ENCODE measurements at places on chromosomes 1 and 21.

DNA sequence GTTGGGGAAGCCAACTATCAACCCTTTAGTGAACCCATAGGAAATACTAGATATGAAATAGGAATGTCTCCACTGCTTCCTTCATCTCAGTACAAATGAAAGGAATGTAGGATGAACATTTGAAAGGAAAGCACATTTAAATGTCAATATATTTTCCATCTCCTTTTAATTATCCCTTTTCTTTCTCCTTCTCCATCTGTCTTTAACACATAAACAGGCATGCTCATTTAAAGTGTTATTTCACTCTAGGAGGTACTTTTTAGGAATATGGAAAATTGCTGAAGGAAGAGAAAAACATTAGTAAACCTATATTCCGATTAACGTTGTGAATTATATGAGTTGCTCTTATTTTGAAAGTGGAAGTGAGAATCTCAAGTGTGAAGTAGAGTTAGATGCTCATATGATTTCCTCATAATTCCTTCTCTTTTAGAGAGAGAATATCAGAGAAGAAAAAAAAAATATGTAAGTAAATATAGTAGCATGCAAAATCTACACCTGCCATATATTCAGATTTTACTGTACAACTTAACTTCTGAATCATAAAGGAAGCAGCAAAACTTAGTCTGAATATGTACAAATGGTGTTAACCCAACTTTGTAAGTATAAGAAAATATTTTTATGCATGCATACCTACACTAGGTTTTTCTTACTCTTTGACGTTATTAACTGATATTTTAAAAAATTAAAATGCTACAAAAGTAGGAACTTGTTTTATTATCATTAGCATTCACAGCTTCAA is 406.9 kb upstream of the B3GALT2 start:
- DNase-seq: no peak

GRCh38 chr1:211789641-211790464 is 40.7 kb downstream of the LPGAT1 start:
- DNase-seq: no peak

DNA sequence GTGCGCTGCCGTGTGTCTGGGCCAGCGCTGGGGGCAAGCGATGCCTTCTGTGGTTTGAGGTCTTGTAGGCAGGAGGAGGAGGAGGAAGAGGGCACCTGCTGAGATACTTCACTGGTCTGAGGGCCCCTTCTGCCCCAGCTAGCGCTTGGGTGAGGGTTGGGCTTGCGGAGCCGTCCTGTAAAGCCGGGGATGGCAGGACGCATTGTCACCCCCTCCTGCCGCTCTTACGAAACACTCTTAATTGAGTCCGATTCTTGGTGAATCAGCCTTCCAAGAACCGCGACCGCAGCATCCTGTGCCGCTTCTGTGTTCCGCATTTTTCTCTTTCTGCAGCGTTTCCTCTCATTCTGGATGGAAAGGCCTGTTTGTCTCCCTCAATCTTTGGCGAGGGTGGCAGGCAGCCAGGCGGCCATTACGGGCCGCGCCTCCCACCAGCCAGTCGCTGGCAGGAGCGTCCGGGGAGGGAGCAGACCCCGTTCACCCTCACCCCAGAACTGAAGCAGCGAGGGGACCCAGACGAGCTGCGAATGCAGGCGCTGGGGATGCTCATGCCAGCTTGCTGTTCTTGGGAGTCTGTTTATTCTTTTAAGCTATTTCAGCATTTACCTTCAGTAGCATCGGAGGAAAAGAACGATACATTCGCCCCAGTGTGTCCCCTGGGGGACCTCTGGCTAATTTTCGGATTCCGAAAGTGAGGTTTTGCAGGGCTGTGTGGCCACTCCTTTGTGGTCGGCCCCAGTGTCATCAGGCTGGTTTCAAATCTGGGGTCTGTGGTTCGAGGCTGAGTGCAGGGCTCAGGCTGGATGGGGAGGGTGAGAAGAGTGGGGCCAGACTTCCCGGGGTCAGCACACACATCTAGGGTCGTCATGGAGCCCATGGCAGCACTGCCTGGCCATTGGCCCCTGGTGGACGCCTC is 62.7 kb downstream of the SKI start:
- DNase-seq: no peak

DNA sequence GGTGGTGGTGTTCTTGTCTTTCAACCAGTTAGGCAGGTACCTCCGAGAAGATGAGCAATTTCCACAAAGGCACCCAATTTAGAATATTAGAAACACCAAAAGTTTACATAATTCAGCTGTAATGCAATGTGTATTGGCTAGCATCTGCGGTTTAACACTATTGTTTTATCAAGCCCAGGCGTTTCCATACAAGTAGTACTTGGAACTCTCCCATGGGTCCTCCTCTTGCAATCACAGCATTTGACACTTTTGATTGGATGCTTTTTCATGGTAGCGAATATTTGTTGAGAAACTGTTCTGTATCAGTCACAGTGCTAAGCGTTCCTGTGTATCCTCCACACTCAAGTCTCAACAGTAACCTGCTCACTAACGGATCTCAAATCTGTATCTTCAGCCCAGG is 20.1 kb upstream of the MAP1LC3C start:
- no peak for DNase-seq

GRCh38 chr1:227315629-227316346 is 2.5 kb downstream of the CDC42BPA start:
- no peak for DNase-seq

GRCh38 chr21:29376556-29376955 is 77.8 kb downstream of the BACH1 start:
- DNase-seq: peak; percentile 40

GRCh38 chr1:155872527-155872926 is 13.2 kb downstream of the SYT11 start:
- no peak for DNase-seq

DNA sequence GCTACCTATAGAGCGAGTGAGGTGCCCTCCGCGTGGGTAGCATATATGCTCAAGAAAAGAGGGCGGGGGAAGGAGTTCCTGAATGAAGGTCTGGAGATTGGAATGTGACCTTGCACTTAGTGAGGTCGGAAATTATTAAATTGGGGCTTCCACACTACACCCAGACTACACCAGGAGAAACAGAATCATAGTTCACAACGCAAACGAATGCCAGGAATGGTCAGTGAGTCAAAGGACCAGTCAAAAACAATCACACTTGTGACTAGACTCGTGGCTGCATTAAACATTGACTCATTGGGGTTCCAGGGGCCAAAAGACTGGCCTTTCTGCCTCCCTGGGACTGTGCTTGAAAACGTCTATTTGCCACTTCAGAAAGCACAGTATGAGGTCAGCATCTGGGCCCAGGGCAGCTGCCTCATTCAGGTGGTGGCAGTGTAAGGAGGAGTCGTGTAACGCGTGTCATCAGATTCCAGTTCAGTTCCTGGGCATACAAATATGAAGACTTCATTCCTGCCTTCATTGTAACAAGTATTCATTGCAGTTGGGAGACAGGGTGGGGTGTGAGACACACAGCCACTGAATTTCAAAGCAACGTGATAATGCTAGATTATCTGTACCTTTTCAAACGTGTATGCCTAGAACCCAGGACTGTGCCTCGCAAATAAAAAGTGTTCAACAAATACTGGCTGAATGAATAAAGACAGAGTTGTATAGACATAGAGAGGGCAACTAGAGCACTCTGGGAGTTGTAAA is at the start of gene YOD1:
Gene YOD1, minus strand, starts transcription at position 18 of the 753 bp plus-strand sequence. CDS start 178 bp downstream, outside the sequence.
- no peak for DNase-seq

GRCh38 chr1:152164517-152165136 is 5.6 kb upstream of the RPTN start:
- no peak for DNase-seq

- no peak for DNase-seq
Observed at GRCh38 chr1:205678286-205679111, 1.8 kb downstream of the SLC45A3 start.

DNA sequence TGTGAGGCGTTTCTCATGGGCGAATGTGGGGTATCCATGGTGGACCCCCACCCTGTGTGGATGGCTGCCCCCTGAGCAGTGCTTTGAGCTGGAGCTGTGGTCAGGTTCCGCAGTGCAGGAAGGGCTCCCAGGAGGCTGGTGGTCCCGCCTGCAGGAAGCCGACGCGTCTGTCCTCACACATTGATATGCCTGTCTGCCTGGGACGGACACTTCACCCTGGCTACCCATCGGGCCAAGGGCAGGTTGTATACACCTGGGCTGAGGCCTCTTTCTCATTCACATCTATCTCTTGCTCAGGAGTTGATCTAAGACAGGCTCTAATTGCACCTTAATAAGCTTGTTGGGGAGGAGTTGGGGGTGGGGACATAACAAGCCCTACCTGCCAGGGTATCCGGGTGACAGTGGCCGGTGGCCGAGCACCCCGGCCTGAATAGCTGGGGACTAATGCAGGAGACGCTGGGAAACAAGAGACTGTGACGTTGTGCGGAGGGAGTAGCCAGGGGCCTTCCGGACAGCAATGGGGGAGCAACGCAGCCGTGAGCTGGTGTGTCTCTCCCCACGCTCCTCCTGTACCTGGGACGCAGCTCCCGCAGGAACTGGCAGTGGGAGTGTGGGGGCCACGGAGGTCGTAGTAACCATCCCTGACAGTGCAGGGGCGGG is 21.7 kb downstream of the PDXK start:
- peak; percentile 55 for DNase-seq

DNA sequence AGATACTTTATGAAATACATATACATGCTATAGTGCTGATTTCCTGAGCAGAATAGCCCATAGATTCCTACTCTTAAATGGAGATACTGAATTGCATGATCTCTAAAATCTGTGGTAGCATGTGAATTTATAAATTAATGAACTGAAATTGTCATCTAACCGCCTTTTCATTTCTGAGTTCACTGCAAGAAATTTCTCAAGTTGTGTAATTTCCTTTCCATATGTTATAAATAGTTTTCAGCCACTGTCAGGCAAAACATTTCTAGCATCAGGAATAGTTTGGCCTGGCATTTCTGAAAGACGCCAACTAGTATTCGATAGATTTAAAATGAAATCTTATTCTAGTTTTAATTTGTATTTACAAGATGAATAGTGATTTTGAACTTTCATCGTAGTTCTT is 310.1 kb downstream of the USH2A start:
- no peak for DNase-seq

DNA sequence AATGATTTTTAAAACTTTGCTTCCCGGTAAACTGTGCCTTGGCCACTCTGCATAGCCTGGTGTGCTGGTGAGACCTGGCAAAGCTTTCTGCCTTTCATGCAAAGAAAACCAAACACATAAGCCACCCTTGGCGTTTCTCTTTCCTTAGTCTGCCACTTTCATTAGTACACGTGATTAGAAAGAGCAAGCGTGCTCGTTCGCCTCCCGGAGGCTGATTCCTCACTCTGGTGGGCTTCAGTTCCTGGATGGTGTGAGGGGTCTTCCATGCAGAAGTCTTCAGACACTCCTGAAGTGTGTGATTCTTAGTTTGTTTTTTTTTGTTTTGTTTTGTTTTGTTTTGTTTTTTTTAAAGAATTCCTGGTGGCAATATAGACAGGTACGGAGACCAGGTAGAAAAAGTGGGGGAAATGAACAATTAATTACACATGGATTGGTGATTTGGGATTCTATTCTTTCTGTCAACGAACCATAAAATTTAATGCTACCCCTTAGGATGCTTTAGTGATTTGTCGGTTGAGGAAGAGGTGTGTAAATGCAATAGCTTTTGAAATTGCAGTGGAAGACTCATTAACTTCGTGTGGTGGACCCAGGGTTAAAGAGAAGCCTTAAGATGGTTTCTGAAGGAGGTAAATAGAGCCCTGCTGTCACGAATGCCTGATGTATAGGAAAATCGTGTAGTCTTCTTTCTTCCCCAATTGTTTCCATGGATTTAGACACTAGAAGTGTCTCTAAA is 2.1 kb downstream of the GALNT2 start:
- DNase-seq: no peak

DNA sequence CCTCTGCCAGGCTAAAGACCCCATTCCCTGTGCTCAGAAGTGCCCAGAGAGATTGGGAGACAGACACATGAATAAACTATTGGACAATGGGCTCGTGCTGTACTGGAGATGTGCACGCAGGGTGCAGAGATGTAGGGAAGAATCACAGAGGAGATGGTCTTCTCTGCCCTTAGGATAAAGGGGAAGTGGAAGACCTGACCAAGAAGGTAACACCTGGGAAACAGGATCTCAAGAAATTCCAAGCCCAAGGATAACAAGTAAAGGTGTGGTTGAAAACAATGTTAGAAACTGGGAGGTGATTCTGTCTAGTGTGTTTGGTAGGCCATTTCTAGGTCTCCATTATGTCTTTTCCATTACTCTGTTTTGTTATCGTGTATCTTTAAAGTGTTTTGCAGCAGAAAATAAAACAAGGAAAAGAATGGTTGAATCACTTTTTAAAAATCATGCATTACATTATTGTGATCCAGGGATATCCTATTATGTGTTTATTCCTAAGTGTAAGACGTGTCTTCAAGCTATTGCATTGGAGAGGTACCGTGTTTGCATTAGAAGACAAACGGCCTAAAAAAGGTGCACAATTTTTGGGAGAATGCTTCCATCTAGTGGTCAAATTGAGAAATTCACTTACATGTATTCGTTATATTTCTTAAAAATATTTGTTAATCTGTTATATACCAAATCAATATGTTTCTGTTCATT is 40.8 kb upstream of the KCTD3 start:
- DNase-seq: no peak

DNA sequence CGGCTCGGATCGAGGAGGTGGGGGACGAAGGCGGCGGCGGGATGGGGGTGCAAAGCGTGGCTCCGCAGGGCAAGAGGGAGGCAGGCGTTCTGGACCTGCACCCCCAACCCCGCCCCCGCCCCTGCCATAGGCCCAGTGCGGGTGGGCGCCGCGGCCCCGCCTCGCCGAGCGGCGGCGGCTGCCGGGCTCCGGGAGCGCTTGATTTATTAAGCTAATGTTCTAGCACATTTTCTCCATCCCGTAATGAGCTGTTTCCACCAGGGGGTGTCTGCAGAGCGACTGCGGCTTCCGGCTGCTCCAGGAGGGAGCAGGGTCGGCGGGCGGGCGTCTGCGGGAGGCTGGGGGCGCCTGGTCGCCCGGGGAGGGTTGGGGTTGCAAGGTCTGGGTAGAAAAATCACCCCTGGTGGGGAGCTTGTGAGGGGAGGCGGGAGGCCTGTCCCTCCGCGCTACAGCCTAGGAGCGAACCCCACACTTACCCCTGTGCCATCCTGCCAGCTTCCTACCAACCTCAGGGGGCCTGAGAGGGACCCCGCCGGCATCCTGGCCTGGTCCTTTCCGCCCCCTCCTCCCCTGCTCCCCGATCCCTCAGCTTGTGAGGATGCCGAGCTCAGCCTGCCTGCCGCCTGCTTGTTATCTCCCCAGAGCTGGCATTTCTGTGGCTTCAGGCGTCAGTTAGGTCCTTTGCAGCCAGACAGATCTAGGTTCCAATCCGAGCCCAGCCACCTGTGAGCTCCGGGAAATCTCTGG is 48.5 kb upstream of the ACOT11 start:
- DNase-seq: peak; percentile 69
